ENCODE measurements at places on chromosomes 11 and 22. TPM values are rescaled to one million over a fixed set of nuclear protein-coding genes. Genes with fewer than 3 reads are reported as not detected.

The PARVG gene
- total RNA-seq = not detected

DNA sequence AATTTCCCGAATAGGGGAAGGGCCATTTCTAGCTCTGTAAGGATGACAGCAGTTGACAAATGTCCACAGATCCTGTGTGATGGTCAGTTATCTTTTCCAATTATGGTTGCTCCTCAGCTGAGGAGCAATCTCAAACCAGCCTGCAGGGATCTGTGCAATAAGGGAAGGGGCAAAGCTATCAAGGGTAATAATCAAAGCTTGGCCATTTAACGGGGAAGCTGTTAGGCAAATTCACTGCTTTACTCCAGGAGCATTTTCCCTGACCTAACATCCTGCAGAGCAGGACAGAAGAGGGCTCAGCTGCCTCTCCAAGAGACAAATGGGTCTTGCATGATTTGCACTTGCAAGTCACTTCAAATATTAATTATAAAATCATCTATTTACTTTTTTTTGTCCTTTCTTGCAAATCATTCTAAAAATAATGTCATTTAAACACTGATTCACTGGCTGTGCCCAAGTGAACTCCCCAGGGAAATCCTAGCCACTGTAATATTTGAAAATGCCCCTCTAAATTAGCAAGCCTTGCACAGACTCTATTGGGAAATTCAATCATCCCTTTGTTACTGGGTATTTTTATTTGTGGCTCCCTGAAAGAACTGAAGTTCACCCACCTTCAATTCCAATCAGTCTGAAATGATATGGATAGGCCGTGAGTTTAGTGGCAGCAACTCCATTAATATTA lies 1256.7 kb downstream of the LRRC4C start:
- no peak for DNase-seq

DNA sequence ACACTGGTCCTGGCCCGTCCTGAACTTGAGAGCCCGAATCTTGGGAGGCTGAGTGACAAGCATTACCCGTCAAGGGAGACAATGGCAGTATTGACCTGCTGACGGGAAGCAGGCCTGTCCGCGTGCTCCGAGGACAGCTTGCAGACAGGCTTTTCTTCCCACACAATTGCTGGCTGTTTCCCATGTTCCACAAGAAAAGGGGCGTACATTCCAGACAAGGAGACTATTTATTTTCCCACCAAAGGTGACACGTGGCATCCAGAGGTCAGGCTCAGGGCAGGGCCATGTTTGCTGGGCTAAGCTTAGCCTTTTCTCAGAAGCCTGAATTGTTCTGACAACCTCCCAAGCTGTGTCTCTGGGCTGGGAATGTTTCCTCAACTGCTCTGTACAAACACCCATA lies 86.9 kb upstream of the SPON1 start:
- no peak for DNase-seq

The TMEM151A gene
- total RNA-seq = not detected

DNA sequence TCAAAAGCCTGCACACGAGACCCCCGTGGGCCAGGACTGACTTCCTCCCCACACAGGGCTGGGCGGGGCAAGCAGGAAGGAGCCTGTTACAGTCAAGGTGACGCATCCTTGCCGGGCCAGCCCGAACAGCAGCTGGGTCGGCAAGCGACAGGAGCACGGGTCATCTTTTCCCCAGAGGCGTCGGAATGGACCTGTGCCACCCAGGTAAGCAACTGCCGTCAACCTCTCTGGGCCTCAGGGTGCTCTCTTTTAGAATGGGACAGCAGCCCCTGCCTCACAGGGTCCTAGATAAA lies at the start of gene CYTH4:
CYTH4 (plus strand) TSS at position 124 of the 293 bp plus-strand sequence; CDS start at position 186, 62 bp downstream.
- no peak for DNase-seq

The MICALL1 gene
- 32.0 TPM for total RNA-seq

DNA sequence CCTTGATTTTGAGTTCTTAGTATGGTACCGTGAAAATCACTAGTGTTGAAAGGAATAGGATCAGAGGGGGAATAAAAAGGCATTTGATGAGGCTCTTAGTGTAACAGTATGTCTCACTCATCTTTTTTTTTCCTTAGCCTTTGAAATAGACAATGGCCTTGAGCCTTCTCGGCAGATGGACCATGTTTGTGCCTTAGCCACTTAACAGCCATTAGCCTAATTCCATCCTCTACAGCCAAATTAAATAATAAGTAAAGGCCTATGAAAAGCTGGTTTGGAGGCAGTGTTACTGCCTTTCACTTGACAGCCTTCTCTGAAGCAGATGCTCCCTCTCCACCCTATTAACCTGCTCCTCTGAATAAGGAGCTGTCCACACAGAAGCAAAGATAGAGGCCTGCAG lies 580.7 kb downstream of the NTM start:
- no peak for DNase-seq

DNA sequence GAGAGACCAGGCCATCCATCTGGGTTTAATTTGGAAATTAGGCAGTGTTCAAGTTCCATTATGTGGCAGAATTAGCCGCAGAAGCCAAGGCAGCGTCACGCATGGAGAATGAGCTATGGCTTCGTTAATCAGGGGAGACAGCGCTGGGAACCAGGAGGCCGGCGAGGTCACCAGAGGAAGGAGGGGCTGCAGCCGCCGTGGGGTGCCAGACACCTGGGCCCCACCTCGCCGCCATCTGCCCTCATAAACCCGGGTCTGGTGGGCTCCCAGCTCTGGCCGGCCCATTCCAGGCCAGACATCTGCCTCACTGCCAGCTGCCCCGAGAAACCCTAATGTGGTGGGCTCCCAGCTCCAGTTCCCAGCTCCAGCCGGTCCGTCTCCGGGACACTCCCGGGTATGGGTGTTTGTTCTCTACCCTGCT lies 676.9 kb downstream of the BRD1 start:
- no peak for DNase-seq

Measured in HFFc6 (cell line).